Renal cortical epithelial cell (primary cell): ENCODE measurements at places on chromosomes 13 and 19.

- no peak for DNase-seq
Measured at GRCh38 chr19:1840541-1841115, 7.7 kb downstream of the REXO1 start.

DNA sequence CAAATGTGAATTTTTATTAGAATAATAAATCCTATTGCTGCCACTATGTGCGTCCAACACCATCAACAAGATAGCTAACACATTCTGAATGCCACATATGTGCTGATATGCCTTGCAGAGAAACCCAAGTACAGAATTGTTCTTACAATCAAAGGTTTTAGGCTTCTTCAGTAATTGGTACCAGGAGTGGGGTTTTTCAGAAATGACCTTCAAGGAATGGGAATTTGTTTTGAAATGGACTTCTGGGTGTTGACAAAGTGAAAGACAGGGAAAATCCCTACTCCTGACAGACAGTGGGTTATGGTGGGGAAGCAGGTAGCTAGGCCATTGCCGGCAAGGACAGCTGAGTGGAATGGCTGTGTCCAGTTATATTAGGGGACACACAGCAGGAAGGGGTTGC is 5.7 kb downstream of the SYT3 start:
- DNase-seq, result no peak

- DNase-seq, result no peak
Measured at GRCh38 chr13:20118268-20119140, 42.3 kb downstream of the GJA3 start.

DNA sequence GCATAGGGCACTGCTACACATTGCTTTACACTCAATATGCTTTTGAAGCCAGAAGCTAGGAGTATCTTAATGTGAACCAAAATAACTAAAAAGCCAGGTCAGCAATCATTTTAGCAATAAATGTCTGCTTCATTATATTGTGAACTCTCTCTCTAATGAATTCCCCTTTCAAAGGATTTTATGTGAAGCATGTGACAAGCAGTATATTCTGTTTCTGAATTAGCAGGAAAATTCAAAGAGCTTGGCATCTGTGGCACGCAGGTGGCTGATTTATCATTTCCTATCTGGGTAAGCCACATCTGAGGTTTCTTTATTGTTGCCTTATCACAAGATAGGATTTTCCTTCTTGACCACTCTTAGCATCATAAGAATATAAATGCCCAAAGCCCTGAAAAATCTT is 56.8 kb upstream of the KLF12 start:
- DNase-seq, result peak; percentile 4

DNA sequence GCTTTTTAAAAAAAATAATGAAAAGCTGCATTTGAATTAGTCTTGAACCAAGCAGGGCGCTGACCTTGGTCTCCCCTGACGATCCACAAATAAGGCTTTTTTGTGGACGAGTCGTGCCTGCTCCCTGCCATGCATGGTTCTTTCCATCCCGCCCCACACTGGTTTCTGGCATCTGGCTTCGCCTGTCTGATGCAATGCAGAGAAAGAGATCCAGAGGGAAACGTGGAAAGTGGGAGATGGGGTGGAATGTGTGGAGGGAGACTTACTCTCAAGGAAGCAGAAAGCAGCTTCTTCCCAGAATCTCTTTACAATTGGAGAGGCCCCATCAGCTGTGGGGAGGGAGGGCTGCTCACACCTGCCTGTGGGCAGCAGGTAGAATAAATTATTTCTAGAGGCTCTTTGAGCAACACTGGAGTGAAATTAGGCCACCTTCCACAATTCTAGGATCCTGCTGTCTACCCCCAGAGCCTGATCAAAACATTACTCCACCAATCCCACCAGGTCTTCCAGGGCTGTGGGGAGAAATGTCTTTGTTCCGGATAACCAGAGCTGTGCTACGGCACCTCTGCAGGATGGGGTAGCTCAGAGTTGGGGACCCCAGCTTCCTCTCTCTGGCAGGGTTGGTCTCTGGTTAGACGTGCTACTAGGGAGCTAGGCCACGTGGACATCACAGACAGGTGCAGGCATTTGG is 183.5 kb downstream of the UQCRFS1 start:
- no peak for DNase-seq

DNA sequence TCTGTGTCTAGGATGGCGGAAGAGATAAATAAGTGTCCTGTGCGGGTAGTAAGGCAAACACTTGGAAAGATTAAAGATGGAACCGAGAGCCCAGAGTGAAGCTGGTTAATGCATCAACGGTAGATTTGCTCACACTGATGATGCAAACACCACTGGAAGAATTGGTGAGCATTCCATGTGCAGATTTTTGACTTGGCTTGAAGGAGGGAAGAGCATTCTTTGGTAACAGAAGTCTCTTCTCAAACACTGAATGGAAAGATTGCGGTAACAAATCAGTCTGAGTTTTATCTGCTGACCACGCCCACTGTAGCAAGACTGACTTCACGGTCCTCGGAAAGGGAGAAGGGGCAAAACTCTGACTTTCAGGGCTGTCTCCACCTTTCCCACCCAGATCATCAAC is 112.5 kb downstream of the COL4A1 start:
- no peak for DNase-seq

DNA sequence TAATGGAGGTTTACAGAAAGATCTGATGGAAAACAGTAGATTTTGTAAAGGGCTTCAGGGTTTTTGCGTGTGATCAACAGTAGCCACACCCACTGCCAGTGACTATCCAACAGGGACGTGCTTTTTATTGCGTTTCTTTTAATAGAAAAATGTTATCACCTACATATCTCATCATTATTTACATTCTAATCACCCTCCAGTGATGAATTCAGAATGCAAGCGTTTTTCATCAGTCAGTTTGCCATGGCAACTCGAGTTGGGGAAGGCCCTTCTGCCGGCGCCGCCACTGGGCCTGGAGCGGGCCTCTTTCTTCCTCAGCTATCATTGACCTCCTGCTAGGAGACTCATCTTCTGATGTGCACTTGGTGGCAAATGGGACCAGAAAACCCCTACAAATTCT is 90.3 kb upstream of the TMTC4 start:
- DNase-seq, result no peak

GRCh38 chr13:42832341-42833096 is 51.1 kb downstream of the FAM216B start:
- peak; percentile 78 for DNase-seq

DNA sequence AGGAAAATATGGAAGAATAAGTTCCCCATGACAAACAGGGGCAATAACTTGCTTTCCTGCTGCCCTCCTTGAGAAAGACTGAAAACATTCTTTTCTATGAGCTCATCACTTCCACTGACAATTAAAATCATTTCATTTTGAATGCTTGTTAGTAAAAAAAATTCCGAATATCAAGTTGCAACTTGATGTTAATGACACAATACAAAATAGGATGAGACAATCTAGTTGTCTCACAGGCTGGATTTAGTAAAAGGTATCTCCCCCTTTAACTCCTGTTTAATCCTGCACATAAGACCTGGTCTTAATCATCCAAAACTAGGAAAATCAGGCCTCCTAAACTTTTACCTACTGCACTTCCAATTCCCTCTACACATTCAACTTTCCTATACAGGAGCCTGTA is 24.7 kb downstream of the IRS2 start:
- no peak for DNase-seq

DNA sequence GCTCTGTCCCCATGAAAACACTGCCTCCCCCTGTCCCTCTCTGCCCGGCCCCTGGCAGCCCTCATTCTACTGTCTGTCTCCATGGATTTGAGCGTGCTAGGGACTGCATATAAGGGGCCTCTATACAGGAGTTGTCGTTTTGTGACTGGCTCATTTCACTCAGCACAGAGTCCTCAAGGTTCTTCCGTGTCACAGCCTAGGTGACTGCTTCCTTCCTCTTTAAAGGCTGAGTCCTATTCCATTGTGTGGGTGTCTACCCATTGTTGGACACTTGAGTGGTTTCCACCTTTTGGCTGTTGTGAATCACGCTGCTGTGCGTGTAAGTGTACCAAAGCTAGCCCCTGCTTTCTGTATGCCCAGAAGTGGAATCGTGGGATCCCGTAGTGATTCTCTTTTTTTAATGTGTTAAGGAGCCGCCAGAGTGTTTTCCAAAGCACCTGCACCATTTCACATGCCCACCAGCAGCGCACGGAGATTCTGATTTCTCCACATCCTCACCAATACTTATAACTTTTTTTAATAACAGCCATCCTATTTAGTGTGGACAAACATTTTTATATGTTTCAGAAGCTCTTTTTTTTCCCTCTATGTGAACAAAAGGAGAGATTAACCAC is 116.7 kb downstream of the COL4A2 start:
- DNase-seq, result no peak

DNA sequence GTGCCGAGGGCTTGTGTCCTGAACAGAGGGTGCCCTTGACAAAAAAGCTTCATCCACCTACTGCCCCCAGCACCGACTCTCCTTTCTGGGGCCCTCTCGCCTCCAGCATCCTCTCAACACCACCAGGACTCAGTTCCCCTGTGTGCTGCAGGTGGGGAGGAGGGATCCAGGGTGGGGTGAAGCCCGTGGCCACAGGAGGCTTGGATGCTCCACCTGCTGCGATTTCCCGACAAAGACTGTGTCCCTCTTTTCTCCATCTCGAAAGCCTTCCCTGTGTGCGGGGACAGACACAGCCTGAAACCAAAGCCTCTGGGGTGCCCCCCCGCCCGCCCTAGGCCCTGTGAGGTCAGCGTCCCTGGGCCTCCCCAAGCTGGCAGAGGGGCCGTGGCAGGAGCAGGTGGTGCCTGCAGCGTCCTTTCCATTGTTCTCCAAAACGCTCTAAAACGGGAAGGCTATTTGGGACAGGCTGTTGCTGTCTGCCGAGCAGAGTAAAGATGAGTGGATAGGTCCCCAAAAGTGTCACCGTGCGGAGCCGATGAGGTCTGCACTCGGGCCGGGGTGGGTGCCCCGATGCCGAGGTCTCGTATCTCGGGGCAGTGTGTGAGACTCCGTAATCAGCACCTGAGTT is 185.7 kb downstream of the PTPRS start:
- DNase-seq, result no peak

DNA sequence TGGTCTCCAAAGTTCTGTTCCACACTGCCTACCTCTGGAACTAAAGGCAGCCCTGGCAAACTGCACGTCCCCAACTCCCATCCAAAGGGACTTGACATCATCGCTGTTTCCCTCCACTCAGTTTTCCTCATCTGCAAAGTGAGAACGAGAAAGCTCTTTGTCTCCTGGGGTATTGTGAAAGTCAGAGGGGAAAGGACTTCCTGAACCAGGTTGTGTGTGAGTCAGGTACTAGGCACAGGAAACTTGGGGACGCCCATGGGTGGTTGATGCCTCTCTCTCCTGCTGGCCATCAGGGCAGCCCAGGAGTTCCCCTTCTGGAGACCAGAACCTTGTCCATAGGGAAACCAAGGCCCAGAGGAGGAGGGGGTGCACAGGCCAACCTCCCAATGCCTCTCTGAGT is 4.7 kb downstream of the CRLF1 start:
- no peak for DNase-seq

DNA sequence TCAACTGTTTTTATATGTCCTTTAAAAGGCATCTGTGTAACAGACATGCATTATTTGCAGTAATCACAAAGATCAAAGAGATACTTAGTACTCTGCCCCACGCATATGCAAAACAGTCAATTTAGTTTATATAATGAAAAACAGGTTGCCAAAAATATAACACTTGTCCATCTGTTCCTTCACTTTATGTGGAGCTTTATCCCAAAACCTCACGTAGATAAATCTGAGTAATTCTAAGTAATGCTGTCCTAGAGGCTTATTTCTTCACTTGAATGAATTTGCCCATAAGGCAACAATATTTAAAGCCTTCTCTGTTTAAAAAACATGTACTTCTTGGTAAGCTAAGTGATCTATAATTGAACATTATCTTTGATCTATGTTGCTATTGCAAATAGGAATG is 20.3 kb upstream of the SLITRK6 start:
- no peak for DNase-seq

DNA sequence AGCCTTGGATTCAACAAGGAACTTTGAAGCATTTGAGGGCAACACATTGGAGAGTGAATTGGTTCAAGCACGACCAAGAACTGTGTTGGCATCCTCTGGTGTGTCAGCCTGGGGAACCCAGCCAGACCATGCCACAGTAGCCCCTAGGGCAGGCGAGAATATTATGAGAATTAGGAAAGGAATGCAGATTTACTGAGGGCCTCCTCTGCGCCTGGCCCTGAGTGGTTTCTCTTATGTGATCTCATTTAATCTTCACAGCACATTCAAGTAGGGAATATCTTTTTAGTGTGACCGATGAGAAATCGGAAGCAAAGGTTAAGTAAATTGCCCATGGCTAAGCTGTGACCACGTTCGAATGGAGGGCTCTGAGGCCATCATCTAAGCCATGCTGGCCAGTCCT is 15.3 kb upstream of the ERICH6B start:
- no peak for DNase-seq

- no peak for DNase-seq
Measured at GRCh38 chr19:34733266-34733745, 737 bp upstream of the ZNF181 start.

DNA sequence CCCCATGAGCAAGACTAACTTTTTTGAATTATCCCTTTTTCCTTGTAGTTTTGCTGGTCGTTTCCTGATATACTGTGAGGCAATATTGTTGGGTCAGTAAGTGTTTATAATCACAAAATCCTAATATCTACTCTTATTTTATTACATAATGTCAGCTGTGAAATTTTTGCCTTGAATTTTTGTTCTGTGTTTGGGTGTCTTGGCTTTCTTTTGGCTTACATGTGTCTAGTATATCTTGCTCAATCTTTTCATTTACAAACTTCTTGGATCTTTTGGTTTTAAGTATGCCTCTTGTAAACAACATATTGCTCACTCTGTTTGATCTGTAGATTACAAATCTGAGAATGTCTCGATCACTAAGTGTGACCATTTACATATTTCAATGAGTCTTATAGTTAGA is 330.3 kb upstream of the ARGLU1 start:
- no peak for DNase-seq

DNA sequence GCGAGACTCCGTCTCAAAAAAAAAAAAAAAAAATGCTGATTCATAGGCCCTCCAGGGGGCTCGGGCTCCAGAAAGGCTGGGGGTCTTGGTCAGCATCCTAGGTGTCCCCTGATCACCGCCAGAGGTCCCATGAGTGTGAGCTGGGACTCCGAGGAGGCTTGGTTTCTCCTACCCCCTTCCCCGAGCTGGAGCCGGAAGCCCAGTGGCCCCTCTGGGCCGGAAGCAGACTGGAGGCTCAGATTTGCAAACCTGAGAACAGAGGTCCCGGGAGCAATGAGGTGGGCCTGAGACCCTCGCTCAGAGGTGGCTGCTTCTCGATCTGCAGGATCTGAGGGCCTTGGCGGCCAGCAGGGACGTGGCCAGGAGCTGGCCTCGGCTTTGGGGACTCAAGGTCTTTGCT is 41.5 kb downstream of the EFNA2 start:
- DNase-seq, result no peak

GRCh38 chr13:48976576-48977285 is 1.0 kb downstream of the FNDC3A start:
- DNase-seq, result peak; percentile 68
